ENCODE measurements at places on chromosomes 6 and 20.

DNA sequence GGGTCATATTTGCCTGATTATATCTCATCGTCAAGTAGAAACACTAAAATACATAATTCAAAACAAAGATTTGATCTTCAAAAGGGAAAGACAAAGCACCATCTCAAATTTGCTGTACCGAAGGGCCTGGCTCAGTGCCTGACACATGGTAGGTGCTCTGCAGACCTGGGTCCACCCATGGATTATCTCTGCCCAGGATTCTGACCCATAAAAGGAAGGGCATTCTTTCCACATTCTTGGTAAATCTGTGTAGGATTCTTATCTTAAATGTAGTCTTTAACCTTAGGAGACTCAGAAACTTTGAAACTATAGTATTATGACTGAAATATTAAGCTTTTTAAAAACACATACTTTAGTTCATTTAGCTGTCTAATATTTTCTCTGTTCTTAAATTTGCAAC lies 274.1 kb upstream of the FLRT3 start:
- DNase-seq = no peak

- peak; percentile 2 for DNase-seq
These were observed 390.2 kb downstream of the TENT5A start for GRCh38 chr6:81362246-81362645.

- no peak for DNase-seq
These were observed 19.6 kb downstream of the CYB5R4 start for GRCh38 chr6:83878902-83879644.

- no peak for DNase-seq
These were observed 19.9 kb downstream of the PXT1 start for GRCh38 chr6:36422714-36423100.

DNA sequence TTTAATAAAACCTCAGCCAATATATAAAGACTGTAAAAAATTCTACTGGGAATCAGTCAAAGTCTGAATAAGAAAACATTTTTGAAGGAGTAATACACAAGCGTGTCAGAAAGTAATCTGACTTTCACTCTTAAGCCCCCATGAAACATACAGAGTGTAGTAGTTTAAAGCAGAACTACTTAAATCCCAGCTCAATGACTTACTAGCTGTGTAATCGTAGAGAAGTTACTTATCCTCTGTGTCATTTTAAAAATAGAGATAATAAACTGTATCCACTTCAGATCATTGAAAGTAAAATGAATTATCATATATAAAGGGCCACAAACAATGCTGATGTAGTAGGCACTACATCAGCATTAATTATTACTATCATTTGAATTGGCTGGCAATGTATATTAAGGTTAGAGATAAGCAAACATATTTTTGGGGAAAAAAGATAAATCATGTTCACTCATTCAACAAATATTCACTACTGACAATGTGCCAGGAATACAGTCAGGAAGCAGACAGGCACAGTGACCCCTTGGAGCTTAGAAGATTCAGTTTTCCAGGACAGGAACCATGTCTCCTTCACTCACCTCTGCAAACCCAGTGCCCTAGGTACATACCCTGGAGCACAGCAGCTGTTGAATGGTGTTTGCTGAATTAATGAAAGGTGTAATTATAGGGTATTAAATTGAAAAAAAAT lies 14.4 kb downstream of the REPS1 start:
- no peak for DNase-seq

DNA sequence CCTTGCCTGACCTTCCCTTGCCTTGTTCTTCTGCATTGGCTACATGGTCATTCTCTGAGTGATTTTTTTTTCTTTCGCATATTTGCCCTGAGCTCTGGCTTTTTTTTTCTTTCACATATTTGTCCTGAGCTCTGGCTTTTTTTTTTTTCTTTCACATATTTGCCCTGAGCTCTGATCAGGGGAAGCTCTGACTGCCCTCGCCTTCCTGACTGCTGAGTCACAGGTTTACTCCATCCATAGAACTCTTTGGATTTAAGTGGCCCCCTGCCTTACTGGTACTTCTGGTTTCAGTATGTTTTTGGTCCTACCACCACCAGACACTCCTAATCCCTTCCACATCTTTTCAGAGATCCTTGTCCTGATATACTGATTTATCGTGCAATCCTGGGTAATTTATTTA lies 201.1 kb downstream of the OGFRL1 start:
- peak; percentile 75 for DNase-seq

GRCh38 chr20:18440403-18440802 lies 26.4 kb downstream of the DZANK1 start:
- no peak for DNase-seq

GRCh38 chr6:121382467-121383121 lies 48.3 kb upstream of the TBC1D32 start:
- DNase-seq = no peak

GRCh38 chr20:36872852-36873251 lies 3.1 kb upstream of the TLDC2 start:
- no peak for DNase-seq

GRCh38 chr6:142851601-142852000 lies 93.4 kb downstream of the HIVEP2 start:
- no peak for DNase-seq

GRCh38 chr6:169972736-169973135 lies 221.3 kb downstream of the ERMARD start:
- no peak for DNase-seq

DNA sequence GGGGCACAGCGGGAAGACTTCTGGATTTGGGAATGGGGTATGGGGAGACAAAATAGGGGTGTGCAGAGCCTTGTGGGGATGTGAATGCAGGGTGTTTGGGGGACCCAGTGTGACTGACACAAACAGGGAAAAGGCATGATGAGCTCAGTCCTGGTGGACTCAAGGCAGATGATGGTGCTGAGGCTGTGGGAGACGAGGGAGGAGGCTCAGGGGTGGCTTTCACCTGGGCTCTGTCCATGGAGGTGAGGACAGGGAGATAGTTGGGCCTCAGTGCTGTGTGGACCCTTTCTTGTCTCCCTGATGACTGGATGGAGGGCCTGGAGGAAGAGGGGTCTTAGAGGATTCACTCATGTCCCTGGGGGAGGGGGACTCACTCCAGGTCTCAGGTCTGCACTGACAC lies 26.2 kb upstream of the MICB start:
- no peak for DNase-seq

DNA sequence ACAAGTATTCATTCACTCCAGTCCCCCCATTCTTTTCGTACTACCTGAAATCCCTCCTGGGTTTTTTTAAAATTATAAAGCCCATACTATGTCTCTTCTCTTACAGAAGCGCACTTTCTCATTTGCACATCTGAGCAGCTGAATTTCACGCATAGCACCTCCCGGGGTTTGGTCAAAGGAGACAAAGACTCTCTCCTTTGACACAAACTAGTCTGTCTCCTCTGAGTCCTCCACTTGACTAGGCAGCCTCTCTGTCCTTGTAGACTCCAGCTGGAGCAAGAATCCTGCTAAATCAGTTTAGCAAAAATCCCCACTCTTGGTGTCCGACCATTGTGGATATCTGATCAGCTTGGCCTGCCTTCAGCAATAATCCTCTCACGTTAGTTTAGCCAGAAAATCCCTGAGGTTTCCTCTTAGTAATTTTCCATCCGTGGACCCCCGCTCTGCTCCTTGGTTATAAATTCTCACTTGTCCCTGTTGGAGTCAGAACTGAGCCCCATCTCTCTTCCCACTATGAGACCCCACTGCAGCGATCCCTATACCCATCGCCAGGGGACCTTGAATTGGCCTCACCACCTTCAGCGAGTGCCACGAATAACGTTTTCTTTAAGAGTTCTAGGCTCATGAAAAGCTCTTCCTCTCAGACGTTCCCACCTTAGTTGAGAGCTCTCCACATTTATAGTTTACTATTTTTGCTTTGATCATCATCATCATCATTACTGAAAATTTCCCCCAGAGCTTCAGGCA lies 29.0 kb downstream of the PDYN start:
- peak; percentile 37 for DNase-seq

- DNase-seq = no peak
These were observed 90.2 kb downstream of the THBS2 start for GRCh38 chr6:169163411-169163901.

DNA sequence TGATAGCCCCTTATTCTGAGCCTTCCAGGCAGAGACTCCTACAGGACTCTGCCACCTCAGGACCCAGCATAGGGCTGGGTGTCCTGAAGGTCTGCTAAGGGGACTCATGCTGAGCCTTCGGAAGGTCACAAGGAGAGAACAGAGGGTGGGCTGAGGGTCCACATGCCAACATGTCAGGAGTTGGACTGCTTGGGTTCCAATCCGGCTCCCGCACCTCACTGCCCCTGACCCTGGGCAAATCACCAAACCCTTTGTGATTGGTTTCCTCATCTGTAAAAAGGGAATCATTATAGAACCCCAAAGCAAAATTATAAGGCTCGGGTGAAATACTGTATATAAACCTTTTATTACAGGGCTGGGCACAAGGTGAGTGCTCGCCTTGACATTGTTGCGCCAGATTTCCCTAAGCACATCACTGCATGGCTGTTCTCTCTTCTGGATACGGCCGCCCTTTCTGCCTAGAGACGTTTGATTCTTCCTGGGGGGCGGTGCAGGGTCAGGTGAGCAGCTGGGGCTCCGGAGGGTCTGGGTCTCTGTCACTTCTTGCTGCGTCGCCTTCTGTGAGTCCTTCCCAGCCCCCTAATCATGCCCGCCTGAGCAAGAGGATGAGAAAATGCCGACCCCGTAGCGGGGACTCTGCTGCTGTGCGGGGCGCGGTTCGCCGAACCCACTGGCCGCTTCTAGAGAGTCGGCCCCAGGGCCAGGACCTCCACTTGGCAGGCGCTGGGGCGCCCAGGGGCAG lies 90.5 kb upstream of the EPB41L1 start:
- DNase-seq = no peak

GRCh38 chr6:45436544-45437438 lies 59.1 kb upstream of the SUPT3H start:
- DNase-seq = peak; percentile 63

DNA sequence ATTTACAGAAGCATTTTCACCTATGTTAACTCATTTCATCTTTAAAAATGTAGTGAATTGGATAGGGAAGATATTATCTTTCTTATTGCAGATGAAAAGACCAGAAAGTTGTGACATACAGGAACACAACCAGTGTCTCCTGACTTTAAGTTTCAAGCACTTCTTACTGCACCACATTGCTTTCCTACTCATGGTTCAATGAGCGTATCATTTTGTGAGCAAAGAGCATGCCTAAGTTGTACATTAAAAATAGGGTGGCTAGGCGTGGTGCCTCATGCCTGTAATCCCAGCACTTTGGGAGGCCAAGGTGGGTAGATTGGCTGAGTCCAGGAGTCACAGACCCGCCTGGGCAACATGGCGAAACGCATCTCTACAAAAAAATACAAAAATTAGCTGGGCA lies 21.2 kb upstream of the RNGTT start:
- no peak for DNase-seq

DNA sequence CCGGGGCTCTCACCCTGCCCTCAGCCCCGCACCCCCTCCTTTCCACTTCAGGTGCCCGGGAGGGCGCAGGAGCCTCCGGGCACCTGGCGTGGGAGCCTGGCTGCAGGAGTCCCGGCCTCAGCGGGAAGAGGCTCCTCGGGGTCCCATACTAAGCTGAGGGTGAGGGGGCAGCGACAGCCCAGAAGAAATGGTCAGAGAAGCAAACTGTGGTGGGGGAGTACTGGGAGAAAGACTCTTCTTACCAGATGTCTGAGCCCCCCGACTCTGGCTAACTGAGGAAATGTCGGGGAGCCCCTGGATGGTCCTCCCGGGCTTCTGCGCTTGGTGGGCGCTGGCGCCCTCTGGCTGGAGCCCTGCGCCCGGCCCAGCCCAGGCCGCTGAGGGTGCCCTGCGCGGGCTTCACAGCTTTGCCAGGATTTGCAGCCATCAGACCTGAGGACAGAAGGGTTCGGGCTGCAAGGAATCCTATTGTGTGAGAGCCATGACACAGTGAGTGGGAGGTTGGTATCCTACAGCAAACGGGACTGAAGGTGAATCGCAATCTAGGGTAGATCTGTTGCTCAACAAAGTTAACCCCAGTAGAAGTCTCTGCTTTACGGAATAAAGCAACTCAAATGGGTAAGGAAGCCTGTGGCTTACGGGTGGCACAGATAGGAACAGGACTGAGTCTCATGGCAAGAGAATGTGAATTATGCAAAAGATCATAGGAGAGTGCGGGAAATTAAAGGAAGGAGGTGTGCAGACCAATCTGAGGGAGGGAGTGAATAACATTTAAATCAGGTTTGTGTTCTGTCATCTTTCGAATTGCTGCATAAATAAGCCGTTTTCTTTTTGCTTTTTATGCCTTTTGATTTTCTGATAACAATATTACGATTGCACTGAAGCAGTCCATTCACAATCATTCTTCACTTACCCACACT lies 639 bp upstream of the RCAN2 start:
- DNase-seq = peak; percentile 84

DNA sequence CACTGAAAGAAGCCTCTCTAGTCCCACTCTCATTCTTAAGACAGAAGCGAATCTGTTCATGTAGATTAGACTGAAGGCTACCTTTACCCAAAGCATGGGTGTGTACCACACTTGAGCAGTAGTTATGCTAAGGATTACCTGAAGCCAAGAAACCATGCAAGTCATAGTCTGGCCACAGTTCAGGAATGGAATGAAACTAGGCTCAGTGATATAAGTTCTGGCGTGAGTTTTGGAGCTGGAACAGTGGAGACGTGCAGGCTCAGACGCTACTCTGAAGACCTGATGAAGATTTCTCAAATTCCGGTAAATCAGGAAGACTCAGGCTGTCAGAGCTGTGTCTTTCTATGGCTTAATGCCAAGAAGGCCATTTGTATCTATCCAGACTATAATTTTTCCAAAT lies 219.9 kb downstream of the HDGFL1 start:
- DNase-seq = no peak

GRCh38 chr6:170167657-170168159 lies 123.2 kb downstream of the DLL1 start:
- no peak for DNase-seq

DNA sequence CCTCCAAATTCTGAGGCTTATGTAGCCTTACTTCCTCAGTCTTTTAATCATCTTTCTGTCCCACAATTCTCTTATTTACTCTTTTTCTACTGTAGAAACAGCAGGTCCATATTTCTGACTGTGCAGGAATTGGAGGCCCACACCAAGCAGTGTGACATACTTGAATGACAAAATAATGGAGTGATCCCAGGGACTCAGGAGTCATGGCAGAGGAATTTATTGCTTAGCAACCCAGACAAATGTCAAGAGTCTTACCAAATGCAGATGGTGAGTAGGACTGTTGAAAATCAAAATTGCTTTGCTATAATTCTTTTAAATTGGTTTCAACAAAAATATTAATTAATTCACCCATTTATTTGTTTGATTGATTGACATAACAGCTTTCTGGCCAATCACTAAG lies 59.9 kb downstream of the HTR1B start:
- DNase-seq = peak; percentile 17

DNA sequence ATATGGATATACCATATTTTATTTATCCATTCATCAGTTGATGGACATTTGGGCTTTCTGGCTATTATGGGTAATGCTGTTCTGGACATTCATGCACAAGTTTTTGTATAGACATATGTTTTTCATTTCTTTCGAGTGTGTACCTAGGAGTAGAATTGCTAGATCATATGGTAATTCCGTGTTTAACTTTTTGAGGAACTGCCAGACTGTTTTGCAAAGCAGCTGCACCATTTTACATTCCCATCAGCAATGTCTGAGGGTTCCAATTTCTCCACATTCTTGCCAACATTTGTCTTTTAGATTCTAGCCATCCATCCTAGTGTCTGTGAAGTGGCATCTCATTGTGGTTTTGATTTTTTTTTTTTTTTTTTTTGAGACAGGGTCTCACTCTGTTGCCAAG lies 20.8 kb downstream of the SRC start:
- no peak for DNase-seq

Data from GM03348 (cell line).